D341Med (cell line): ENCODE measurements at places on chromosomes 7 and 10.

DNA sequence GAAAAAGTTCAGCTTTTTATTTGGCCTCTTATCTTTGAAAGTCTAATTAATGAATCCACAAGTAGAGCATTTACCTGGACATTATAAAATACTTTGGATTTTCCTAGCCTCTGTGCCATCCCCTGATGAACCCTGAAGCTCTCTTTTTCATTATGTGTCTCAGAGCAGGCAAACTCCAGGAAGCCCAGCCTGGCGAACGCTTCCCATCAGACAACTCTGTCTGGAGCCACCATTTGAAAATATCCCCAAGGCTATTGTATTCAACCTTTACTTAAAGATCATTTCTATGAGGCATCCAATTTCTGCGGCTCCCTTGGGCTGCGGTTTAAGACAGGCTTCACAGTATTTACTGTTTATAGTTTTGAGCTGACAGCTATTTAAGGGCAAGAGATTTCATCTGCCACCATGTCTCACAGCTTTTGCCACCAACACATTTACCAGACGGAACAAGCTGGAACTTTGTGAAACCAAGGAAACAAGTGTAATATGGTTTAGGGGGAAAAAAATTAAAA, 257.2 kb upstream of the GLI3 start:
- no peak for DNase-seq

GRCh38 chr10:32489901-32490300, 44.0 kb downstream of the CCDC7 start:
- DNase-seq = no peak

GRCh38 chr7:45408409-45408737, 165.8 kb upstream of the ADCY1 start:
- DNase-seq = no peak

DNA sequence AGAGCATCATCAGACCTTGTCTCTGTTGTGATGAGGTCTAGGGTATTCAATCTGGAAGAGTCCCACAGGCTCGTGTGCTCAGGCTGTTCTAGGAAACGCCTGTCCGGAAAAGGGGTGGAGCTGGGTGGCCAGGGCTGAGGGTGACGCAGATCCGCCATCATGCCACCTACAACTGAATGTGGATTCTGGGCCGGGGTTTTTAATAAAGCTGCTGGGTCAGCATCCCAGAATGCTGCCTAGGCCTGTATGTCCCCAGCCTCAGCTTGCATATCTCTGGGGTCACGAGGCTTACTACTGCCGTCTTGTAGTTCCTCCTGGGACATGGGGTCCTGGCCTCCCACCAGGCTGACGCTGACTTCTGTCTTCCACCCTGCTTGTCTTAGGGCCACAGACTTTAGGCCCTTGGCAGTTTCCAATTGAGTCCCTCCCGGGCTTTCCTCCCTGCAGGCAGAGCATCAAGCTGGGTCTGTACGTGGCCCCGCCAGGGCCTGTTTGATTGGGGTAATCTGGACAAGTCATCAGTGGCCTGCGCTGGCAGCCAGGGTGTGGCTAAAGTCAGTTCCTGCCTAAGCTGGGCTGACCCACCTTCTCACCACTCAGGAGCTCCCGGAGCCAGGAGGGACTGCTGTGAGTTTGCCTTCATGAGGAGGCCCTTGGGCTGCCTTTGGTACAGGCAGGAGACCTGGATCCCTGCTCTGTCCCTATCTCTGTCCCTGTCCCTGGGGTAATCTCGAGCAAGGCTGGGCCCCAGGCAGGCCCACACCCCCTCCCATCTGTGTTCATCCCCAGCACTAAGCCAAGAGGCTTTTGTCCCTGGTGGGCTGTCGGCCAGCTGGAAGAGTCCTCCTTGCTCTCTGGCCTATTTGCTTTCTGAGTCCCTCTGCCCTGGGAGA, 79.9 kb downstream of the ZMIZ1 start:
- DNase-seq = peak; percentile 55
